Activated T-cell treated with anti-CD3 and anti-CD28 coated beads for 1 hour (primary cell): ENCODE measurements at places on chromosomes 13 and 19.

GRCh38 chr13:87005511-87005910 lies 665.7 kb upstream of the SLITRK5 start:
- no peak for DNase-seq

GRCh38 chr19:40623403-40624251 lies 22.5 kb downstream of the LTBP4 start:
- DNase-seq, result no peak

DNA sequence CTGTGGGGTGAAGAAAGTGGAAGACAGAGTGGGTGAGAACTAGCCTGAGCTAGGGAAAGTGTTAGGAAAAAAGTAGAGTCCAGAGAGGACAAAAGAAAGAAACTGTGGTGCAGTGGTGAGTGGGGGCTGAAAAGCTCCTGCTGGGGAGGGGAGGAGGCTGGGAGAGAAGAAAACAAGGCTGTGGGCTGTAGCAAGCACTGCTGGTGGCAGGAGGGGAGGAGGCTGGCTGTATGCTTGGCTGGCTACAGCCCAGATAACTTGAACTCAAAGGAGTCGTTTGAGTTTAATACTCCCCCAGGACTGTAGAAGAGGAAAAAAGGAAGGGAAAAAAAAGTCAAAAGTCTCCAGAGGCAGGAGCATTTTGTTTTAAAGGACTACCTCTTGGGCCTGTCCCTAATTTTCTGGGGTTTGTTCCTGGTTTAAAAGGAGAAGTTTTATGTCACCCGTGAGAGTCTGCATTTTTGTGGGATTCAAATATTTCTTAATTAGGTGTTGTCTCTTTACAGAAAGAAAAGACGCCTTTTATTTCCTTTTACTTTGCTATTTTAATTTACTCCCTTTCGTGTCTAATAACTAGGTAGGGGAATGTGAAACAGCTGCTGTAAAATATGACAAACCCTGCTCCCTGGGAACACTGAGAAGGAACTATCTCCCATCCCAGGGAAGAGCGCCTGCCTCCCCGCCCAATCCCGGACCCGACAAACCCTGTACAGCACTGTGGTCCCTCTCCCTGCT lies 21.7 kb downstream of the ZIC5 start:
- DNase-seq, result no peak

- no peak for DNase-seq
Measured at GRCh38 chr19:42634409-42635232, 39.9 kb upstream of the CEACAM8 start.

DNA sequence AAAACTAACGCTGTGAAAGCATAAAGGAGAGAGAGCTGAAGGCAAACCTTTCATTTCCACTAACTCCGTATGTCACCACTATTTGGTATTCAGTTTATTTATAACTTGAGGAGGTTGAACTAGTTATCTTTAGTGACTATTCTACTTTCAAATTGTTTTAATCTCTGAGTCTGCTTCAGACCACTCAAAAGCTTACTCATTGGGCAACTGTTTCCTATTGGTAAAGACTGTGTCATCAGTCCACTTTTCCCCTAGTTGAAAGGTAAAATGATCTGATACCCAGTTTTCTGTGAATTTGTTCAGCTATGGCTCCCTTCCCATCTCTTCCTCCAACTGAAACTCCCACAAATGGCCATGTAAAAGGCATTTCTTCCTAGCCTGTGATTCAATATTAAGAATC lies 39.1 kb downstream of the TEX26 start:
- no peak for DNase-seq

DNA sequence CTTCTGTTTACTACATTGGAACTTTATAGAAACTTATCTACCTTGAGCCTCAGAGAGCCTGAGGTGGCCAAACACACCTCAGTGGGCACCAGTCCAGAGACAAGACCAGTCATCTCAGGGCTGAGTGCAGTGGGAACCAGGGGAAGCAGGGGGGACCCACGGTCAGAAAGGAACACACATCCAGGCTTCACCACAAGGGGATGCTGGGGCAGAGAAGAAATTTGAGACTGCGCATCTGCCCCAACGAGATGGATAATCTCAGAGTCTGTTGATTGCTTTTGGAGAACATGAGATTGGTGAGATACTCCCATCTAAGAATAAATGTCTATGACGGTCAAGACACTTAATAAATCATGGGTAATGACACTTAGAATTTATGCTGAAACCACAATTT lies 98.7 kb downstream of the DOCK9 start:
- DNase-seq, result no peak

GRCh38 chr19:44687888-44688287 lies 11.1 kb upstream of the CEACAM16 start:
- DNase-seq, result no peak

DNA sequence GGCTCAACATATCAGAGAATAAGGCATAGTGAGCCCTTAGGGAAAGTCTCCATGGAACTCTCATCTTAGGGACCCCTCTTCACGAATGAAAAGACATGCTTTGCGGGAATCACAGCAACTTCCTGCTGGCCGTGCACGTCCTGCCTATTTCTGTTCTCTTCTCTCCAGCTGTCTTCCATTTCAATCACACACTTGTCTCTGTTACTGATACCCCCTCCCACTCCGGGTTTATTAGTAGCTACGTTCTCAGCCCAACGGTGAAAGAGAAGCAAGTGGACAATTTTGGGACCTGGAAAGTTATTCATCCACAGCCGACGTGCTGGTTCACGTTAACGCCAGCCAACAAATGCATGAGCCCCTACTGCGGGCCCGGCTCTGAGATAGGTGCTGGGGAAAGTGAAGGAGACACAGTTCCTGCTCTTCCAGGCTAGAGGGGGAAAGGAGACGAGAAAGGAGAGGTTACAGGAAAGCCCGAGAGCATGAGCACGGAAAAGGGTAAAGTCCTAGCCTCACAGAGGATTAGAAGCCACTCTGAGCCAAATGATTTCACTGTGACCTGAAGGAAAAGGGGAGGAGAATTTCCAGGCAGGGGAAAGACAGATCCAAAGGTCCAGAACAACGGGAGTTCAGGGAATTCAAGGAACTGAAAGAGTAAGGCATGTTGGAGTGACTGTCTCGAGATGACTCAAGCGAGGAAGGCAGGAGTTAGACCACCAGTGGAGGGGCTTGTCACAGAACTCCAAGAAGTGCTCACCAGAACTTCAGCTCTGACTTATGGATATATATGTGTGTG lies 81.8 kb upstream of the CLDN10 start:
- no peak for DNase-seq

- no peak for DNase-seq
Measured at GRCh38 chr13:30300596-30300995, 6.8 kb downstream of the KATNAL1 start.

DNA sequence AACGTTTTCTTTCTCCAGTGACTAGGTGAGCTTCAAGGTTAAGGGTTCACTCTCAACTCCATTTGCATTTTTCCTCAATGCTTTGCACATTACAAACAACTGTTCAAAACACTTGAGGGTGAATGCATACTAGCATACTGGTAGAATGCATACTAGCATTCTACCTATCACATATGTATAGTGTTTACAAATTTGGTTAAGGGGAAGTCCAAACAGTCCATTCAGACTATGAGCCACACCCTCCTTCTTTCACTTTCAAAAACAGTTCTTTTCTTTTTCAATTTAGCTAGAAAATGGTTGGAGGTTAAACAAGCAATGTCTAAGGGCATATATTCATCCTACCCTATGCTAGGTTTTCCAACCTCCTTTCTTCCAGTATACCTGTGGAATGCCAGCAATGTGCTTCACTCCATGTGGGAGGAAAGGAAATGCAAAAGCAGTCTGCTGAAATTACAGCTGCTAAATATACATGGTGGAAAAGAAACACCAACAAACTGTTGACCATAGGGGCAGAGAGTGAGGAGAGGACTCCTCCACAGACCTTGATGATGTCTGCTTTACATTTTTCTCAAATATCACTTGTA lies 102.6 kb downstream of the DOCK9 start:
- no peak for DNase-seq

DNA sequence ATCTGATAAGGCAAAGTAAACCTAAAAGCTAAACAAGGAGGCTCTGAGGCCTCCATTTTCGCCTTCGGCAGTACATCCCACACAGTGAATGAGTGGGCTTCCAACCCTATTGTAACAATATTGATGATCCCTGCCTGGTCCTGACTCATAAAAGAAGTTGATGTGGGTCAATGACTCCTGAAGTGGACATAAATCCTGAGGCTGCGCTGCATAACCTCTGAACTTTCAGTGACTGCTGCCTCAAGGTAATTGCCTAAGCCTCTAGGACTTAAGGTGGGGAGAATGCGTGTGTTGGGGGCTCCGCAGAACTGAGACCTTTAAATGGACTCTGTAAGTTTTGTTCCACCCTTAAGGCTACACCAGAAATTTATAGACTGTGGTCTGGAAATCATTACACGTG lies 42.6 kb downstream of the SIAH3 start:
- DNase-seq, result no peak

- no peak for DNase-seq
Measured at GRCh38 chr13:83311886-83312577, 570.2 kb downstream of the SLITRK1 start.

DNA sequence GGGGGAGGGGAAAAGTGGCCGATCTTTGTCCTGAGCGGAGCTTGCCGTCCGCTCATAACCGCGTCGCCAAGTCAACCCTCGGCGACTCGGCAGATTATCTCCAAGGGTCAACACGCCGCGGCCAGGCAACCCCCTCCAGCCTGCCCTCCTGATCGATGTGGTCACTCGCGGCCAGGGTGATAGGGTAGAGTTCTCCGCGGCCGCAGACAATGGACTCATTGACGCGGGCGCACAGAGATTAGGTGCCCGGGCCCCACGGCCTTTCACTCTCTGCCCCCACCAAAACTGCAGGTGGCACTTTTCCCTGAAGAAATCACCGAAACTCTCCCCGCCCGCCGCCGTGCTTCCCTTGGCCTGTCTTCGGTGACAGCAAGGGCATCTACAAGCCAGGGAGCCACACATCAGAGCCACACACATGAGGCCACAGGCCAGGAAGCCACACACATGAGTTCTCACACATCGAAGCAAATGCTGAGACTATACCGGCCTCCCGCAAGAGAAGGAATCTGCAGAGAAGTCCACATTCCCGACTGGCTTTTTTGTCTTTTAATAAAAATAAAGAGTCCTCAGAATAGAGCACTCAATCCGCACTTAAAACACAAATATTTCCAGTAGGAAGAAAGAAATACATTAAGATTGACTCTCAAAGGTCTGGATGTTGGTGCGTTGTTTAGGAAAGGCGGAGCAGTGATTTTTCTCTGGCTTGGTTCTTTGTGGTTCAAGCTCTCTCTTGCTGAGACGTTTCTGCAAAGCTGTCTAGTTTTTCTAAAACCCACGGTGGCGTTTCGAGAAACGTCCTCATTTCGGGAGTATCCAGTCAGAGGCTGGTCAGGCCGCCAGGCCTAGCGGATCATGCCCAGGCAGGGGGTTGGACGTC lies 1.5 kb upstream of the PDX1 start:
- no peak for DNase-seq

DNA sequence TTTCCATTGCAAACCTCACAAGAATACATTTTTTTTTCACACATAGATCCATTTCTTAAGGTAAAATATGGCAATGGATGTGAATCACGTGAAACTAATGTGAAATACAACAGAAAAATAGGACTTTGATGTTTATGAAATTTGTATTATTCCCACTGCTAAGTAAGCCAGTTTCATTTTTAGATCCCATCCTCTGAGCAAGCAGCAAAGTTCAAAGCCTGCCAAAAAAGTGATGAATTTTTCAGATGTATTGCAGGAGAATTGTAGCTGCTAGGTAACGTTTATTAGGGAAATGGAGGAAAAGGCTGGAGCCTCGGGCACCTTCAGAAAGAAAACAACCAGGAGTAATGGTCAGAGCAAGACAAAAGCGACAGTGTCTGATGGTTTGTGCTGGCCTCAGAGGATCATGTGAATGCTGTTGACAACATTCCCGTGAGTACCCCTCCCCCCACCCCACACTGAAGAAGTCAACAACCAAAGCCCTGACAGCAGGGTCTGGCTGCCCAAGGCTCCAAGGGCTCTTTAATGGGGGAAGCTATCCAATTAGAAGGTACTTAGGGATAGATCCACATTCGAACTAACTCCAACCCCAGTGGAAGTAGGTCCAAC lies 95.5 kb downstream of the OXGR1 start:
- no peak for DNase-seq

DNA sequence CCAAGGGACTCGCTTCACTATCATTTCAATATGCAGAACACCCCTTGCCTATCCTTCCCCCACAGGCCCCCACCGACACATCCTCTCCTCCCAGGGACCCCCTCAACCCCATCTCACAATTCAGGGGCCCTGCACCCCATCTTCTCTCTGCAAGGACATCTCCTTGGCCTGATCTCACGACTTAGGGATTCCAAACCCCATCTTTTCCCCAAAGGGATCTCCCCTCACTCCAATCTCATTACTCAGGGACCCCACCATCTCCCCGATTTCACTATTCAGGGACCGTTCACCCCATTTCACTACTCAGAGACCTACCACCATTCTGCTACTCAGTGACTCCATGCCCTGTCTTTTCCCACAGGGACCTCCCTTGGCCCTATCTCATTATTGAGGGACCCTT lies 1.4 kb downstream of the MAP2K2 start:
- DNase-seq, result no peak

- DNase-seq, result no peak
Measured at GRCh38 chr13:109846185-109846584, 59.8 kb upstream of the IRS2 start.

GRCh38 chr13:35767256-35767976 lies 290.9 kb upstream of the MAB21L1 start:
- no peak for DNase-seq

GRCh38 chr19:49701271-49701786 lies 10.4 kb downstream of the CPT1C start:
- DNase-seq, result no peak

- DNase-seq, result no peak
Measured at GRCh38 chr19:10207026-10207425, 12.3 kb upstream of the DNMT1 start.

GRCh38 chr13:111319521-111319920 lies 921 bp upstream of the TEX29 start:
- DNase-seq, result no peak

DNA sequence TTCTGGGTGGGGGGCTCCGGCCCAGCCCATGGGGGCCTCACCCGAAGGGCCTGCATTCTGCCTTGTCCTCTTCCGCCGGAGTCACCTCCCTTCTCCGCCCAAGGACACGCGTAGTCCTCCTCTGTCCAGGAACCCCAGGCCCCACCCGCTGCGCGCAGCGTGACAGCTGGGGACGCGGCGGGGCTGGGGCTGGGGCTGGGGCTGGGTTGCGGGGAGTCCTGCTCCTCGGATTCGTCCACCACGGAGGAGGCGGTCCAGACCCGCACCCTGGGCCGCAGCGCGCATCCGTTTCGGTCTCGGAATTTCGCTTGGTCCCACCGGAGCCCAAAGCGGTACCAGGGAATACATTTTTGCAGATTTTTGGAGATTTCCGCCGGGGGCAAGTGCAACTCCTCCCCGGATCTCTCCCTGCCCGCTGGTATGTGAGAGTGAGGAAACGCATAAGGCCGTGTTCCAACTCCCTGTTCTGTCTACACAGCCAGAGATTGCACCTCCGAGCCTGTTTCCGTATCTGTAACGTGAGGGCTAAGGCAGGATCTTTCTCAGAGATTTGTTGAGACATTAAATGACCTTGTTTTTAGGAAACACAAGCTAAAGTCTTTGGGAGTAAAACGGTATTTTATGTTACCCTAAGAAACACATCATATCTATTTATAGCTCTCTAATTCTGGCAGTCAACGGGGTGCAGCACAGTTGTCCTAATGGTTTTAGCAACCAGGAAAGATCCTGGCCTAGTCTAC lies at the start of gene COX7A1:
Gene COX7A1, minus strand, starts transcription at position 96 of the 740 bp plus-strand sequence. Its CDS starts 40 bp downstream, at position 56.
- no peak for DNase-seq

- DNase-seq, result no peak
Measured at GRCh38 chr13:40755082-40755700, 15.8 kb downstream of the MRPS31 start.

GRCh38 chr13:100940658-100941057 lies 266.1 kb upstream of the TMTC4 start:
- no peak for DNase-seq
